Activated naive CD4-positive, alpha-beta T cell treated with anti-CD3 and anti-CD28 coated beads, Interleukin-2, amount 50 U/mL, for 72 hours (primary cell): ENCODE measurements at places on chromosomes 2 and 18. TPM values are rescaled to one million over a fixed set of nuclear protein-coding genes. Genes with fewer than 3 reads are reported as not detected.

TMEM17 gene
- total RNA-seq, result not detected

CEP76 gene
- total RNA-seq, result 13.2 TPM

DPYSL5 gene
- not detected for total RNA-seq

BCL11A gene
- total RNA-seq, result 0.05 TPM

MOCOS gene
- 0.19 TPM for total RNA-seq

TLX2 gene
- total RNA-seq, result 0.25 TPM

KIAA2012 gene
- total RNA-seq, result not detected

ALPG gene
- total RNA-seq, result not detected

TFCP2L1 gene
- 0.06 TPM for total RNA-seq

PNKD gene
- total RNA-seq, result 25.1 TPM

RASGRP3 gene
- 2.8 TPM for total RNA-seq

TSPYL6 gene
- total RNA-seq, result not detected

KRTCAP3 gene
- total RNA-seq, result 8.3 TPM

PDCD1 gene
- 25.4 TPM for total RNA-seq

CD8B2 gene
- 0.76 TPM for total RNA-seq

MFSD2B gene
- not detected for total RNA-seq

GALNT13 gene
- not detected for total RNA-seq

KIF1A gene
- total RNA-seq, result 2.1 TPM

TRIM54 gene
- not detected for total RNA-seq

GPR39 gene
- not detected for total RNA-seq

BIN1 gene
- 98.3 TPM for total RNA-seq

LCT gene
- total RNA-seq, result 0.11 TPM

ASB18 gene
- not detected for total RNA-seq

EFR3B gene
- 0.43 TPM for total RNA-seq

ACKR3 gene
- 0.54 TPM for total RNA-seq

GCG gene
- not detected for total RNA-seq

CCDC178 gene
- not detected for total RNA-seq

FLACC1 gene
- total RNA-seq, result 1.0 TPM

ASXL3 gene
- not detected for total RNA-seq

TMEFF2 gene
- not detected for total RNA-seq

RTP5 gene
- not detected for total RNA-seq

RAX gene
- total RNA-seq, result not detected

ST8SIA5 gene
- total RNA-seq, result not detected

KANSL1L gene
- 8.1 TPM for total RNA-seq

RNF152 gene
- 0.10 TPM for total RNA-seq

ZNF397 gene
- total RNA-seq, result 22.7 TPM

SERPINB2 gene
- total RNA-seq, result not detected

PPP4R1 gene
- 26.7 TPM for total RNA-seq
